ENCODE measurements at places on chromosomes 6 and 20. TPM values are rescaled to one million over a fixed set of nuclear protein-coding genes. Genes with fewer than 3 reads are reported as not detected.

The ME1 gene
- 2.8 TPM for total RNA-seq

The CABLES2 gene
- total RNA-seq: 0.75 TPM

The TBXT gene
- total RNA-seq: not detected

The LAMP5 gene
- total RNA-seq: not detected

The ANKRD66 gene
- not detected for total RNA-seq

The SNRPB gene
- total RNA-seq: 176 TPM

The BMP2 gene
- 16.6 TPM for total RNA-seq

The FNDC11 gene
- total RNA-seq: 0.94 TPM

The NRSN1 gene
- total RNA-seq: not detected

The SLC22A16 gene
- total RNA-seq: not detected

The HLA-DRB1 gene
- 0.09 TPM for total RNA-seq
